ENCODE measurements at places on chromosomes 6 and 20.

DNA sequence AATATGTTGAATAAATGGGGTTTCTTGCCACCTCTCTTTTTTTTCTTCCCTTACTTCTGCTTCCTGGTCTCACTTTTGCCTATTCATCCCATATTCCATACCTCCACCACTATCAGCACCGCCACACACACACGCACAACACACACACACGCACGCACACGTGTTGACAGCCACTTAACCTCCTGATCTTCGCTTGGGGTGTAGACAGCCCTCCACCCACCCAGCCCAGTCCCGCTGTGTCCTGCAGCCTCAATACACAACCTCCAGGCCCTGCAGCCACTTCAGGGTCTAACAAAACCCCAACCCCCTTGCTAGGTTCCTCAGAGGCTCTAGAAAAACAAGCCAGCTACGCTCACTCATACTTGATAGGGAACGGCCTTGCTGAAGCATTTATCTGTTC is 72.3 kb downstream of the LINC00237 start:
- no peak for DNase-seq

- DNase-seq: no peak
Measured at GRCh38 chr6:169156108-169156792, 97.4 kb downstream of the THBS2 start.

DNA sequence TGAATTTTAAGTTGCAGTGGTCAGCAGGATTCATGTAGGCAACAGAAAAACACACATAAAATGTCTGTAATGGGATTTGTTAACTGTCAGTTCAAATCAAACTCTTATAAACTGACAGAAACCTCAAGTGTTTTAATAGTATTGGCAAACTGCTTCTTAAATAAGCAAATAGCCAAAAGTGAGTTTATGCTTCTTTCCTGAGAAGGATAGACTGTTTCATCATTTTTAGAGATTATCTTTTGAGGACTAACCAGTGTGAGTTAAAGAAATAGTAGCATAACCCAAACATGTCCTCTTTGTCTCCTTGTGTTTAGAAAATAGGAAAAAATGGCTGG is 68.0 kb downstream of the AIG1 start:
- DNase-seq: no peak

DNA sequence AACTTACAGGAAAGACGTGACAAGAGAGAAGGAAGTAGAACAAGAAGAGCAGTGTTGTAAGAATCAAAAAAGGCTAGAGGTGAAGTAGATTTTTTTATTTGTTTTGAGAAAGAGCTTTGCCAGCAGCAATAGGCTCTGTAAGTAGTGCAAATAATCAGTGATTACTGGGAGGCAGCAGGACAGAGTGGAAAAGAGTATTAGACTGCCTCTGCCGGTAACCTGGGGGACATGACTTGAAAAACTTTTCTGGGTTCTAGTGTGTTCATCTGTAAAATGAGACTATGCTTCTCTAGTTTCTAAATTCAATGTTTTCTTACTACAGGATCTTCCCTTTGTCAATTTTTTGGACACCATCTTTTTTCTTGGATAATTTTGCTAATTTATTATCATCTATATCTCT is 5.8 kb upstream of the IRAK1BP1 start:
- DNase-seq: peak; percentile 19

DNA sequence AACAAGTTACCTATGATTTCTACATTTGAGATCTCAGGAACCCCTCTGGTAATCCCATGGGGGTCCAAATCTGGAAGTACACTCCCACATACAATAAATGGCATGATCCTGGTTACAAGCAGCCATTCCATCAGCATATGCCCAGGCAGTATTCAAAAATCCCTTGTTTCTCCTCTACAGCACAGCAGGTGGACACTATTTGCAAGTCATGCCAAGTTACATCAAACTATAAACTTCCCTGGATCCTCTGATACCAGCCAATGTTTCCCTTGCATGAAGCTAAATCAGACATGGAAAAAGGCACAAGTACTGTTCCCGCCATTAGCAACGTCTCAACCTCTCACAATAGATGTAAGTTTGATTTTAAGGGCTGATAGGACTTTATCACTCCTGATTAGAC is 134.5 kb upstream of the PRSS16 start:
- no peak for DNase-seq

DNA sequence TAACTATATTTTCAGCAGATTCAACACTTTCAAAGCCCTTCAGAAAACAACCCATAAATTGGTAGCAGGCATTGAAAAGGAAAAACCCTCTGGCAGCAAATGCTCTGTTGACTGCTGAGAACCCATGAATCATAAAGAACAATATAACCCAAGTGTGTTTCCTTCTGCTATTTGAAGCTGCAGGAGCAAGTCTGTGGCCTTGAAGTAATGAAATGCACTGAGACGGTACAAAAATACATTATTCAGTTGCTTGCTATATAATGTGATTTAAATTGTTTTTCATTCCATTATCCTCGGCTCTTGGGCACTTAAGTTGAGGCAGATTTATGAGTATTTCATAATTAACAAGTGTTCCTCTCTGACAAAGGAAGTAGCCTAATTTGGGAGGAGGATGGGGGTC is 40.6 kb upstream of the SAMD5 start:
- DNase-seq: no peak

- DNase-seq: no peak
Measured at GRCh38 chr20:62745952-62746288, 37.3 kb downstream of the NTSR1 start.

GRCh38 chr6:42714098-42714761 is 8.2 kb downstream of the PRPH2 start:
- no peak for DNase-seq

DNA sequence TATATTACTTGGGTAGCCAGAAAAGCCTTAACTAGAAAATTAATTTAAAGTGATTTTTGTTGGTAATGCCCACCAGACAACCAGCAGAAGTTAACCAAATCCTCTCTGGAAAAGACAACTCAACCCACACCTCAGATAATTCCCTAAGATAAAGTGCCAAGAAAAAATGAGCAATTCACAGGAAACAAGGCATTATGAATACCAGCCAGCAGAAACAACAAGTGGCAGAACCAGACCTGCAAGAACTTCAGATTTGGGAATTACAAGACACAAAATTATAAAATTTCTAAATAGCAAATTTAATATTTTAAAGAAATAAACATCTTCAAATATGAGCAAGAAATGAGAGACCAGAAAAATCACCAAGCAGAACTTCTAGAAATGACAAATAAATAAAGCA is 80.0 kb upstream of the MRPS10 start:
- DNase-seq: no peak

DNA sequence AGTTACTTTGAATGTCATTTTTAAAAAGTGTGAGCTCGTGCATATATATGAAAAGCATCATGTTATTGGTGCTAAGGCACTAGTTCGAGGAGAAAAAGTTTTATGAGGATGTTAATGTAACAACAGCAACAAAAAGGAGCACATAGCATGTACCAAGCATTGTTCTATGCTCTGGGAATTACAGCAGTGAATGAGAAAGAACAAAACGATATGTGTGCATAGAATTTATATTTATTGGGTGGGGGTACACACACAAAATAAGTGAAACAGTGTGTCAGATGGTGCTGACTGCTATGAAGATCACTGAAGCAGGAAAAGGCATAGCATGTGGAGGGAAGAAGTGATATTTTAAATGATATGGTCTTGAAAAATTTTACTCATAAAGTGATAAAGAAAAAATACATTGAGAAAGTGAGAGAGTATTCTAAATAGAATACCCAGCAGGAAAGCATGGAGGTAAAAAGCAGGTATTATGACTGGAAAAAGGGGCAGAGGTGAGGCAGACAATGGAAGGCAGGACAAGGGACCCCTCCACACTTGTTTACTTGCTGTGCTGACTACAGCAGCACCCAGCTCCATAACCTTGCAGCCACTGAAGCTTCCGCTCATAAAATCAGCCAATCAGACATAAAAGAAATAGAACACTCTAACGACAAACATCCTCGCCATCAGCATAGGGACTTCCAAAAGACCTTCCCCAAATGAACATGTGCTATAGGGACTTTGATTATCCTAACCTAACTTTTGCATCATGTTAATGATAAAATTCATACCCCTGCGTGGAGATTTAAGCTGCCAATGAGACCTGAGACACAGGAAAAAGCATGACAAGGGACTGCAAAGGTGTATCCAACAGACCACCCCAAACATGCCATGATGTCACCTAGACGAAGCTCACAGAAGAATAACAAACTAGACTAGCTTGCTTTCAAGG is 119.9 kb downstream of the HFE start:
- DNase-seq: no peak

GRCh38 chr6:26485112-26485780 is 14.9 kb upstream of the BTN1A1 start:
- no peak for DNase-seq

GRCh38 chr6:137602313-137603197 is 108.4 kb upstream of the OLIG3 start:
- no peak for DNase-seq

- DNase-seq: no peak
Measured at GRCh38 chr6:119283214-119283613, 66.3 kb downstream of the MAN1A1 start.

- DNase-seq: no peak
Measured at GRCh38 chr6:10426781-10427279, 12.0 kb upstream of the TFAP2A start.

DNA sequence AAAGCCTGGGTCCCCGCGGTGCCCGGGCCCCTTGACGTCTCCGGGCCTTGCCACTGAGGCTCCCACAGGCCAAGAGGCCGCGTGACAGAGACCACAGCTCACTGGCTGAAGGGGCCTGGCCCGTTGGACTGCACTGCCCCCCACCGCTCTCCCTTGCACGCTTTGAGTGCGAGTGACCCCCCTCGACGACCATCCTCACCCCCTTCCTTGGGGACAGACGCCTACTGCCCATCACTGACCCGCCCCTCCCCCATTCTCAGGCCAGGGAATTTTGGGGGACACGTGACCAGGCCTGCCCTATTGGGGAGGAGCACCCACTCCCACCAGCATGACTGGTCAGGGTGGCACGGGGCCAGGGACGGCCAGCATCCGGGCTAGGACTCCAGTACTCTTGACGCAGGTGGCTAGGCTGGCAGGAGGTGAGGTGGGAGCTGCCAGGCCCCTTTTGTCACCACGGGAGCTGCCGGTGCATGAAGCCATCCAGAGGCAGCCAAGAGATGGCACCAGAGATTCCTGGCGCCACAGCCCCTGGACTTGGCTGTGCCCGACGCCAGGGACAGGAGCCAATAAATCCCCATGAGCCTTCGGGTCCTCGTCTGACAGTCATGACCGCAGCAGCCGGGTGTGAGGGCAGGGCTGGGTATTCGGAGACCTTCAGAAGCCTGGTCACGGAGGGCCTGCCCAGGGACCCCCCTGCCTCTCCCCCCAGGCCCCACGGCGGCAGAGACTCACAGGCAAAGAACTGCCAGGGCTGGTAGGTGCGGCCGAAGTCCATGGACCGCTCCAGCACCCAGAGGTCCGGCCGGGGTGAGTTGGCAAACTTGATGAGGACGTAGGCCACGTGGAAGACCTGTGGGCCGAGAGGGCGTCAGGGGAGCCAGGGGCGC is 14.5 kb downstream of the LAMA5 start:
- peak; percentile 66 for DNase-seq

GRCh38 chr20:11995805-11996567 is 78.3 kb downstream of the BTBD3 start:
- DNase-seq: no peak
